ENCODE measurements at places on chromosomes 2 and 18.

- DNase-seq = no peak
Measured at GRCh38 chr18:43322132-43322531, 44.8 kb upstream of the SYT4 start.

GRCh38 chr2:166786707-166787106, 101.6 kb upstream of the XIRP2 start:
- DNase-seq = no peak

DNA sequence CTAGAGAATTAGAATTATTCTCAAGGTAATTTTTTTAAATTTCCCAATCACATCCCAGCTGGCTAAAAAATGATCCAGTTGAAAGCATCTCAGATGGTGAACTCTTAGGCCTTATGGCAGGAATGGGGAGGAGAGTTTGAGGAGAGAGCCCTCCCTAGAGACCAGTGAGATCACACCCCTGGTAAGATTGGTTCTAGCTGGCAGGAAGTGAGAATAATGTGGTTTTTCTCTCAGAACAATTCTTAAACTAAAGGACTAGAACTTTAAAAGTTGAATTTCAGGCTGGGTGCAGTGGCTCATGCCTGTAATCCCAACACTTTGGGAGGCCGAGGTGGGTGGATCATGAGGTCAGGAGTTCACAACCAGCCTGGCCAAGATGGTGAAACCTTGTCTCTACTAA, 120.2 kb downstream of the MYO3B start:
- no peak for DNase-seq

DNA sequence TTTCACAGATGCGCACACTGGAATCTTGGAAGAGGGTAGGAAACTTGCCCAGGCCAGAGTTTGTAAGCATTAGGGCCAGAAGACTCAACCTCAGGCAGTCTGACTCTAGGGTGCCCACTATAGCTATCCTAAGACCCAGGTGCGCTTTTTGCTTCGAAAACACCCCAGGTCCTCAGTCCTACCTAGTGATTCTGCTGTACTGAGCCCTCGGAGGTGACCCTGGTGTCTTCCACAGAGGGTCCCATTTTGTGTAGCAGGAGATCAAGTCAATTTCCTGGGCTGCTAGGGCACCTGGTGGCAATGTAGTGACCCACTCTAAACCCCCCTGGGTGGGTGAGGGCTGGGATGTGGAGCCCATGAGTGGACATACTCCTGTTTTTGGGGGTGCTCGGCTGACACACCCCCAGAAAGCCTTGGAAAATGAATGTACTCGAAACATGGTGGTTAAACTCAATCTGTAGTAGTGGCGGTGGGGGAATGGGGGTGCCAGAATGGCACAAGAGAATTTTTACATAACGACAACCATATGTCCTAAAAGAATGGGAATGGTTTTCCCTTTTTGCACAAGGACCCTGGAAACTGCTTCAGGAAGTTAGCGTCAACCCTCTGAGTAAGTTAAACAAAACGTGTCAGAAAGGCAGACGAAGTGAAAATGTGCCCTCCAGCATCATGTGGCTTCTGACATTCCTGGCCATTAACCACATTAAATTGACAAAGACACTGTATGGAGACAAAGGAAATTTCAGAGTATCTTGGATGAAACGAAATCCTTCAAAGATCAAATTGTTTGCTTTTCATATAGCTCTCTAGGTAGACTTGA, 218.0 kb upstream of the COPS8 start:
- no peak for DNase-seq

DNA sequence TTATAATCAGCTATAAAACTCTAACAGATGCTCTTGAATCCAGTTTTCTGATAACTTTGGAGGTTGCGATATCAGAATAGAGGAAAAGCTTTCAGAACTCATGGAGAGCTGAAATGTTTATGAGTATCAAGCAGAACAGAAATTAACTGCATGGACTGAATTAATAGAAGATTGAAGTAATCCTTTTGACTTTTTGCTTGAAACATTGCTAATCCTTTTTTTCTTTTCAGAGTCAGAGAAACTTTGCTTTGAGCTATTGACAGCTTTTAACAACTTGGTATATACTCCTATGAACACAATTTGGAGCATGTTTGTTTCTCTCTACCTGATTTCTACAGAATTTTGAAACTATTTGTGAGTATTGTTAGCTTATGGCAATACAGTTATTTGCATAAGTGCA, 1254.8 kb downstream of the LRP1B start:
- no peak for DNase-seq

DNA sequence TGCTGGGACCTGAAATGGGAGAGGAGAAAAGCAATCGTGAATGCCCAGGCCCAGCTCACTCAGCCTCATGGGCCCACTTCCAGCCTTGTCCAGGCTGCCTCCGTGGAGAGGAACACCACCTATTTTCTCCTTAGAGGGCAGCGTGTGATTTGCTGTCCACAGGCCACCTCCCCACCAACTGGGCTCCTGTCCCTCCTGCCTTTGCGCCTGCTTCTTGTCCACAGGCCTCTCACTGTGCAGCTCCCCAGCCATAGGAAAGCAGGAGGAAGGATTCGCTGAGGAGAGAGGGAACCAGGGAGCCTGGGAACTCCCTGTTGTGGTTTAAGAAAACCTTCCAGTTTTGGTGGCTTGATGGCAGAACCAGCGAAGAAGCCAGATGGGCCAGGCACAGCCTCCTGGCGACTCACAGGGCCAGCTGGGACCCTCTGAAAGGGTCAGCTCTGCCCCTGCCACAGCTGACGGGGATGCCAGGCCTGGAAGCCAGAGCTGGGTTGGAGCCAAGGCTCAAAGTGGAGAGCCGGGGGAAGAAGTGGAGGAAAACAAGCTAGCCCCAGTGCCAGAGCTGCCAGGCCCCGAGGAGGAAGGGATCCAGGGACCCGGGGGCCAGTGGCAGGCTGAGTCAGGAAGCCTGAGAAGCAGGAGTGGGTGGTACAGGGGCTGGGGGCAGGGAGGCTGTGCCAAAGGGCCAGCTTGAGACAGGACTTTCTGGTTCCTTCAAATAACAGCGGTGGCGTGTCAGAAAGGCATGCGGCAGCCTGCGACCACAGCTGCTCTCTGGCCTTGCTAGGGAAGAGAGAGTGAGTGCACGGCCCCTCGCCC, 9.9 kb downstream of the TMBIM1 start:
- DNase-seq = peak; percentile 72

- no peak for DNase-seq
Measured at GRCh38 chr18:7514796-7515440, 52.2 kb upstream of the PTPRM start.

DNA sequence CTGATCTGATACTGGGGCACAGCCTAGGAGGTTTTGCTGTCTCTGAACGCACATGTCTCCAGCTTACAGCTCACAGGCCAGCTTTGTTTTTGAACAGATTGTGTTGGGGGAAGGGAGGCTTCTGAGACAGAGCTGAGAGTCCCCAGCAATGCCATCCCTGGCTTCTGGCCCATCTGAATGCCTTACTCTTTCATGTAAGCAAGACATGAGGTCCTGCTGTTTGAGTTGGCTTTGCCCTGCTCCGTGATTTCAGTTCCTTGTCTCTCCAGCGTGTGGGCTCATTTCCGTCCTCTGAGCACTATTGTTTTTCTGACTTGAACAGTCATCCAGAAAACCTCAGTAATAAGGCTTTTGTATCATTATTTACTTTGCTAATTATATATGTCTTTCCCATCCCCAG, 194.9 kb upstream of the TNP1 start:
- peak; percentile 83 for DNase-seq

- DNase-seq = no peak
Measured at GRCh38 chr2:31660812-31661335, 80.1 kb upstream of the SRD5A2 start.

DNA sequence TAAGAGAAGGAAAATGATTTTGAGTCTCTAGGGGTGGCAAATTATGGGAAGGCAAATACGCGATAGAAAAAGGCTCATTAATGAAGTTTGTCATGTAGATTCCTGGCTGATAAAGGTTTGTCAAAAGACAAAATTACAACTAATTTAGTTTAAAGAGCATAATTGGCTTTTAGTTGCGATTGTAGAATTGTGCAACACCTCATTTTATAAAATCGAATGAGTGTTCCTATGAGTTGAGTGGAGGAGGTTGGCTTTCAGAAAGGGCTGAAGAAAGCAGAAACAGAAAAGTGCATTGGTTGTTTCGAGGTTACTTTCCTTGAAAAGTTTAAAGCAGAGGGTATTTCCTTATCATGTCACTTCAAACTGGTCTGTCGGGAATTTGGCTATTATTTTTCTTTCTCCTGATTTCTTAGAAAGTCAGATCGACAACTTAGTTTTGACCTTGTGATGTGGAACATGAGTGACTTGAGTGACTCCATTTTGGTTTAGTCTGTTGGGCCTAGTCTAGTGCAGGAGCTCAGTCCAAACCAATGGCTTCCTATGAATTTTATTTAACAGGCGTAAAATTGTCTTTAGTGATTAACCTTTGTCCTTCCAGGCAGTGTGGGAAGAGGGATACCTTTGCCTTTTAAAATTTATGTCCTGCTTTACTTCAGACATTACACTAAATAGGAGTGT, 2.2 kb upstream of the PCYOX1 start:
- no peak for DNase-seq

DNA sequence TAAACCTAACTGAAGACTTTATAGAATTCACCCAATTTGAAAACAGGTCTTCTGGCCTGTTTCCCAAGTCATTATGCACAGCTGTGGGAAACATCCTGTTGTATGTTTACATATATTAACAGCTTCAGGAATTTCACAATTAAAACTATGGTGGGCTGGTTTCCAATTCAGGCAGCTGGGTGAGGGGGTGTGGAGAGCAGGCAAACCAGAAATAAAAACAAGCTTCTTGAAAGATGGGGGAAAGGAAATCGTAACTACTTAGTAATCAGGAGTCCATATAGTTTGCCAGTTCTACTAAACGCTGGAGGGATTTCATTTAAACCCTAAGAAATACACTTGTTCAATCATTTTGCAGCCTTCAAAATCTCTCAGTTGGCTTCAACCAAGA, 22.8 kb downstream of the ATP8B1 start:
- DNase-seq = peak; percentile 70

DNA sequence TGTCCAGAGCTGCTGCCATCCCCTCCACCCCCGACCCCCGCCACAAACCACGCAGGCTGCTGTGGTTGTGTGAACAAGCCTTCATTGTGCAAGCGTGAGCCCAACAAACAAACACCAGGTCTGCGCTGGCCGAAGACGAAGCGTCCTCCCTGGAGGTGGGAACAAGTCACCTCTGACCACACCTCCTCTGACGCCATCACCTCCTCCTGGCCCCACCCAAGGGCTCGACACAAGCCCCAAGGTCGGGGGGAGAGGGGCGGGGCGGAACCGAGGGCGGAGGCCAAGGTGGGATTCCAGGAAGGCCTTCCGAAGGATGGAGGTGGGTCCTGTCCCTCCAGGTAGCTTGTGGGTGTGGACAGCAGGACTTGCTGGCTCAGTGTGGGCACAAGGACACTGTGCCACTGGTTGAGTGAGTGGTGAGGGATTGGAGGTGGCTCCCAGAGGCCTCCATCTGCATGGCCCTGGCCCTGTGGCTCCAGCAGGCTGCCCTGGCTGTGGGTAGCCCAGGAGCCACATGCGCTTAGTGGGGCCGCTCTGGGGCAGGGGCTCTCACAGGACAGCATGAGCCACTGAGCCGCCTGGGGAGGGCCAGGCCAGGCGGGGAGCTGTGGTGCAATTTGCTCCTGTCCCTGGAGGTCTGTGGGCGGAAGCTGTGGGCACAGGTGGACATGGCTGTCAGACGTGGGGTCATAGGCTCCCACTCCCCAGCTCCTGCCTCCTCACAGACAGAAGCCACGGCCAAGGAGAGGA, 7.4 kb upstream of the GPR17 start:
- no peak for DNase-seq

DNA sequence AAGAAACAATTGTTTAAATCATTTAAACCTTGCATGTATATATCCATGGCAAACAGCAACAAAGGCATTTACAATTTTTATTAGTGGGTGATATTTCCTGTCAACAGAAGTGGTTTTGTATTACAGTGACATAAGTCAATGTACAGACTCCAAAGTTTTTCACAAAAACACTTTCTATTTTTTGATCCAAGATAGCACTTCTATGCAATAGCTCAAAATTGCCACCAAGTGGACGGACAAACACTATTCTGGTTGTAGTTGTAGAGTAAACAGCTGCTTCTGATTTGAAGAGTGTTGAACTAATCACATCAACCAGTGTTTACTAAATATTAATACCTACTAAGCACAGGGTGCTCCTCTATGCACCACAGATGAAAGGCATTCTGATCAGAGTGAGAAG, 421.4 kb downstream of the NCKAP5 start:
- no peak for DNase-seq

Measured in brain (organoid and tissue), 16 donors.